ENCODE measurements at places on chromosomes 6 and 20. TPM values are rescaled to one million over a fixed set of nuclear protein-coding genes. Genes with fewer than 3 reads are reported as not detected.

- no peaks in the 10 kb centered on the region for H3K27me3 ChIP-seq
- no peak for DNase-seq
- H3K4me3 ChIP-seq = no peak overlapping the region
- no peaks in the 10 kb centered on the region for H3K4me1 ChIP-seq
- H3K27ac ChIP-seq = no peak overlapping the region
These were observed 39.7 kb upstream of the CLVS2 start for GRCh38 chr6:122956376-122956775.

- H3K4me1 ChIP-seq = peaks cover 44% of the 10 kb centered on the region
- no peak for DNase-seq
- H3K36me3 ChIP-seq = peaks cover 64% of the 10 kb centered on the region
- H3K27ac ChIP-seq = peak within 1 kb of the TSS; percentile 92
These were observed at the start of gene CASS4 for GRCh38 chr20:56411759-56412472. CASS4 (plus strand) TSS chr20:56412260; CDS start chr20:56412459, 199 bp downstream.

DNA sequence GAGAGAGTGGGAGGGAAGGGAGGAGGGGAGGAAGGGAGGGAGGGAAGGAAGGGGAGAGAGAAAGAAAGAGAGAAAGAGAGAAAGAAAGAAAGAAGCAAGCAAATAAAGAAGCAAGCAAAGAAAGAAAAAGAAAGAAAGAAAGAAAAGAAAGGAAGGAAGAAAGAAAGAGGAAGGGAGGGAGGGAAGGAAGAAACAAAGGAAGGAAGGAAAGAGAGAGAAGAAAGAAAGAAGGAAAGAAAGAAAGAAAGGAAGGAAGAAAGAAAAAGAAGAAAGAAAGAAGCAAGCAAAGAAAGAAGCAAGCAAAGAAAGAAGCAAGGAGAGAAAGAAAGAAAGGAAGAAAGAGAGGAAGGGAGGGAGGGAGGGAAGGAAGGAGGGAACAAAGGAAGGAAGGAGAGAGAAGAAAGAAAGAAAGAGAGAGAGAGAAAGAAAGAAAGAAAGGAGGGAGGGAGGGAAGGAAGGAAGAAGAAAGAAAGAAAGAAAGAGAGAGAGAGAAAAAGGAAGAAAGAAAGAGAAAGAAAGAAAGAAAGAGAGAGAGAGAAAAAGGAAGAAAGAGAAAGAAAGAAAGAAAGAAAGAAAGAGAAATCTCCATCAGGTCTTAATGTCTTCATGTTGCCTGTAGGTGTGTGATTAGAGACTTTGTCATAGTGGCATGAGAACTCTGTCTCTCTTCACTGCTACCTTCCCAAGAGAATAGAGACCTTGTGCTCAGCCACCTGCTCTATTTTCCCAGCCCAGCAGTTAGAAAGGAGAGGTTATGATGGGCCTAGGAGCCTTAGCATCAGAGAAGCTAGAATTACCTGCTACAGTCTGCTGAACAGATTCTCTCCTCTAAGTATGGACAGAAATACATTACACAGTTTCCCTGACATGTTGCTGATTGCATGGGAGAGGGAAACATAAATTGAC, 5.0 kb downstream of the SEMG1 start:
- H3K27ac ChIP-seq = no peak overlapping the region
- no peaks in the 10 kb centered on the region for H3K4me1 ChIP-seq
- no peaks in the 10 kb centered on the region for H3K36me3 ChIP-seq
- no peak overlapping the region for H3K4me3 ChIP-seq
- peaks cover 11% of the 10 kb centered on the region for H3K27me3 ChIP-seq

DNA sequence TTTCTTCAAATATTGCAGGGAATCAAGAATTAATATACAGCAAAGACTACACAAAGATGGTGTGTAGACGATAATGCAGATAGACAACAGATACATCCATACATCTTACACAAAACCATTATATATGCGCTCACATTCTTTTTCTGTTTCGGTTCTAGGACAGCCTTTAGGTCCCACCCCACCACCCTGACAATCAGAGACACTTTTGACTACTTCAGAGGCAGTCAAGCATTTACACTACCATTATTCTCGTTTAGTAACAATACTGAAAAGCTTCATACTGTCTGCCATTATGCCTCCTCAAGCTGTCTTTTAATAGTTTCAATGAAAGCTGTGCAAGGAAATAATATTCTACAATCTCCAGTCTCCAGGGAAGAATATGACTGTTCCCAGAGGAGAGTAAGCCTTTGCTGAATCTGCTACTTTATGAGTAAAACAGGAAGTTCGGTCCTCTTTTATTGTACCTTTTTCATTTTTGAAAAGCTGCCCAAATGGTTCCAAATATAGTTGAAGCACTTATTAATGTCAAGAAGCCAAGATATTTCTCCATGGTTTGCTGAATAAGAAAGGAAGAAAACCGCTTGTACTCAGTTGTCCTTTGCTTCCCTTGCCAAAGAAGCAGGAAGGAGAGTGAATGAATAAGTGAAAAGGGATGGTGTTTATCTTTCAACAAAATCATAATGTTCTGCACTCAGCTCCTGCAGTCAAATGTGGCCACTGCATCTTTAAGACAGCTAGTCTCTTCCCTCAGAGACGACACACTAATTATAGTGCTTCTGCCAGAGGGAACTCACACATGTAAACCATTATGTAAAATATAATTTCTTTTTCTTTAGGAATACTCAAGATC, 468.3 kb downstream of the CDC5L start:
- no peak overlapping the region for H3K27ac ChIP-seq
- peaks cover 2% of the 10 kb centered on the region for H3K36me3 ChIP-seq
- H3K27me3 ChIP-seq = no peaks in the 10 kb centered on the region
- H3K4me3 ChIP-seq = no peak overlapping the region

DNA sequence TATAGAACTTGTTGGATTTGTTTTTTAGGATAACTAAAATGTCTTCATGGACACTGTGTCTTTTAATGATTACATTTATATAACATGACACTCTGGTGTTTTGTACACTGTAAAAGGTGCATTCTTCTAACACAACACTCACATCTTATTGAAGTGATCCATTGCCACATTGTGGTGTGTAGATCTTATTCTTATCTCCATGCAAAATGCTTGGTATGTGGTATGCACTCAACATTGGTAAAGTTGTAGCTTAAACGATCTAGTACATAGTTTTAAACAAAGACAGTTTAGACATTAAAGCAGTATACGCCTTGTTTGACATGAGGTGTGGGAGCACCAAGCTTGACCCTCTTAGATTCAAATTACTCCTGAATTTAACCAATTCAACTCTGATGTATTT, 84.7 kb downstream of the SASH1 start:
- no peak for DNase-seq
- H3K4me3 ChIP-seq = no peak overlapping the region
- no peaks in the 10 kb centered on the region for H3K4me1 ChIP-seq
- H3K27me3 ChIP-seq = no peaks in the 10 kb centered on the region
- H3K36me3 ChIP-seq = no peaks in the 10 kb centered on the region
- no peak overlapping the region for H3K27ac ChIP-seq

DNA sequence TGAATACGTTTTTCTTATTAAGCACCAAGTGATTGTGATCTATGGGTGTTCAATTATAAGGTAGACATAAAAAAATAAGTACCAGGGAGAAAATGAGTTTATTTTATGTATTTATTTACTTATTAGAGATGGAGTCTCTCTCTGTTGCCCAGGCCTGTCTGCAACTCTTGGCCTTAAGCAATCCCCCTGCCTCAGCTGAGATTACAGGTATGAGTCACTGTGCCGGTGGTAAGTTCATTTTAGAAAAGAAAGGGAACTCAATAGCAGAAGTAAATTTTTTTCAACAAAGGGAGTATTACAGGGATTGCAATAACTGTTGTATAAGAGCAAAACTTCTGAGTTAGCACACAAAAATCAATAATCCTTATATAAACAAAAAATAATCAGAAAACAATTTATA, 98.7 kb upstream of the FUT9 start:
- no peaks in the 10 kb centered on the region for H3K36me3 ChIP-seq
- no peaks in the 10 kb centered on the region for H3K4me1 ChIP-seq
- H3K4me3 ChIP-seq = no peak overlapping the region
- H3K27me3 ChIP-seq = no peaks in the 10 kb centered on the region
- DNase-seq = no peak

Gene TGM3
- total RNA-seq = not detected

Gene KCNK16
- total RNA-seq = not detected

Gene TUBB2A
- 7.2 TPM for total RNA-seq

DNA sequence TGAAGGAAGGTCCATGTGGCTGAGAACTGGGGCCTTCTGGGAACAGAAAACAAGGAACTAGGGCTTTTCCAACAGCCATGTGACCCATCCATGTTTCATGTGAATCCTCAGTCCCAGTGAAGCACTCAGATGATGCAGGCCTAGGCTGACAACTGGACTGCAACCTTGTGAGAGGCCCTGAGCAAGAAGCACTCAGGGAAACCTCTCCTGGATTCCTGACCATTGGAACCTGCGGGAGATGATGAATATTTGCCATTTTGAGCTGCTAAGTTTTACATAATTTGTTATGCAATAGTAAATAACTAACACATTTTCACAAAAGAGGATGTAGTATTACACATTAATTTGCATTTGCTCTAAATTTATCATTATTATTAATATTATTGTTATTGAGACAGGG, 38.4 kb upstream of the HLA-G start:
- H3K4me1 ChIP-seq = peaks cover 10% of the 10 kb centered on the region
- H3K4me3 ChIP-seq = no peak overlapping the region
- H3K27ac ChIP-seq = no peak overlapping the region

Gene PBOV1
- total RNA-seq = not detected

DNA sequence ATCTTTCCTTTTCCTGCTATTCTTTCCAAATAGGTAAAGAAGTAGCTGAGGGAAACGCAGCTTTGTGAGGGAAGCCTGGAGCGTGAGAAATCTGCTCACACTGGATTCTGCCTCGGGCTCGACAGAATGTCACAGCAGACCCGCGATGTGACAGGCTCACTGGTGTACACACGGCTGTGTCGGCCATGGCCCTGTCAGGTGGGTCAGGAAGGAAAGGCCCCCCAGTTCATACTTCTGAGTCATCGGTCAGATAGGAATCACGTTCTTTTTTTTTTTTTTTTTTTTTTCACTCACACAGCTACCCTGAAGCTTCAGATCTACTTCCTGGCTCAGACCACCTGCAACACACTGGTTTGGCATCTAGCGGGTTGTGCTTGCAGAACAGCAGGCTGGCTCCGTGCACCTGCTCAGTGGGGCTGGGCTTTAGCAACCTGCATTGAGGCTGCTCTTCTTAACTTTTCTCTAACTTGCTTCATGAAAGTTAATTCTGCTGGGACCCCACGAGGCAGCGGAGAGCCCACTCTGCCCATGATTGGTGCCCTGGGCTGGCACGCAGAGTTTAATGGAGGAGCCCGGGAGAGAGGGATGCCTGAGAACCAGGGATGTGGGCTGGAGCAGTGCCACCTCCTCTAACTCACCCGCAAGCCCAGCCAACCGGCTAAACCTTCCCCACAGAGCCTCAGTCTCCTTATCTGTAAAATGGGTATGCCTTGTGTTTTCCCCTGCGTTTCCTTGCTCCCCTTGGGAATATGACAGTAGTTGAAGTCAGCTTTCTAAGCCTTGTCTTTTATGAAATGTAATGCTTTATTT, 61.5 kb upstream of the FNDC1 start:
- H3K27me3 ChIP-seq = no peaks in the 10 kb centered on the region
- H3K4me1 ChIP-seq = peaks cover 66% of the 10 kb centered on the region
- no peaks in the 10 kb centered on the region for H3K36me3 ChIP-seq
- H3K27ac ChIP-seq = peak overlapping the region; percentile 93

DNA sequence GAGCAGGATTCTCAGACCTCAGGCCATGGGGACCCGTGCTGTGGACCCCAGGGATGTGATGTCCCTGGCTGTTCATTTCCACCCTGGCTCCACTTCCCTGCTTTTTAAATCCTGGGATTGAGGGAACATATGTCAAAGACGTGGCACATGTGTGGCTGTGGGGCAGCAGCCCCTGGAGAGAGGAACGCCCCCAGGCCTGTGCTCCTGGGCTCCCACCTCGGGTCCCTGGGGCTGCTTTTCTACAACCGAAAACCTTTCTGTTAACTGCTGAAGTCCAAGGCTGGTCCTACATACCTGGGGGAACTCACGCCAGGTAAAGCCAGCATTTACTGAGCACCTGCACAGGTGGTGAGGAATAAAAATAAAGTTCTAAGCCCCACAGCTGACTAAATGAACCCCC, 102.3 kb upstream of the FRMD1 start:
- H3K27ac ChIP-seq = no peak overlapping the region
- H3K4me1 ChIP-seq = no peaks in the 10 kb centered on the region
- DNase-seq = no peak
- H3K27me3 ChIP-seq = no peaks in the 10 kb centered on the region

DNA sequence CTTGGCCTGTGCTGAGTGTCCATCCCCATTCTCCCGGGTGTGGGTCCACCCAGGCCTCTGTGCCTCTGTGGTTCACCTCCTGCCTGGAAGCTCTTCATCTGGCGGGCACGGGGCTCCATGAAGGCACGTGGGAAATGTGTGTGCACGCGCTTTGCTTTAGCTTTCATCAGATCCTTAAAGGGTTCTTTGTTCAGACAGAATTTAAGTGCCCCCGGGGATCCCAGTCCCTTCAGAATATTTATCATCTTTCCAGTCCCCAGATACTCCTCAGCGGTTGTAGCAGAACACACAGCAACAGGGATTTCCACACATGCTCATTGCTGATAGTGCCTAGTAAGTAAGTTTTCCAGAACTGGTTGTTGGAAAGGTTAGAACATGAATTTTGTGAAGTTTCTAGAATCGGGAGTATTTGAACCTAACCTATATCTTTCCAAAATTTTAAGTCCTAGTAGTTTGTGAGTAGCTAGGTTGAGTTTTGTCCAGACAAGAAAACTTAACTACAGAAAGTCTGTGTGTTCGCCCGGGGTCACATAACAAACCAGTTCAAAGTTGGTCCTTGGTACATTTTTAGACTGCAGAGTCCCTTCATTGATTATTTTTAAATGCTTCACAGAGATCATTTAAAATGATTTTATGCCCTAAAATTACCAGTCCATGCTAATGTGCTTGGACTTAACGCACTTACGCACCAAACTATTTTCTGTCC, 67.7 kb downstream of the RPP40 start:
- no peaks in the 10 kb centered on the region for H3K27me3 ChIP-seq
- no peak overlapping the region for H3K27ac ChIP-seq
- H3K4me3 ChIP-seq = no peak overlapping the region
- DNase-seq = no peak
- H3K4me1 ChIP-seq = peaks cover 52% of the 10 kb centered on the region

Gene SNAP25
- 14.2 TPM for total RNA-seq

Gene AGPAT1
- 32.9 TPM for total RNA-seq

Gene SLC32A1
- not detected for total RNA-seq

- H3K27ac ChIP-seq = no peak overlapping the region
- H3K36me3 ChIP-seq = no peaks in the 10 kb centered on the region
- no peak for DNase-seq
- H3K27me3 ChIP-seq = peaks cover 30% of the 10 kb centered on the region
These were observed 24.1 kb upstream of the CCR6 start for GRCh38 chr6:167098825-167099225.

GRCh38 chr6:35057449-35058357, 83.4 kb downstream of the TCP11 start:
- no peak overlapping the region for H3K27ac ChIP-seq
- peaks cover 4% of the 10 kb centered on the region for H3K4me1 ChIP-seq
- no peak overlapping the region for H3K4me3 ChIP-seq
- DNase-seq = no peak
